Smooth muscle cell of the umbilical artery (primary cell): ENCODE measurements at places on chromosomes 4 and X. TPM values are rescaled to one million over a fixed set of nuclear protein-coding genes. Genes with fewer than 3 reads are reported as not detected.

The BANK1 gene
- under 0.01 and 0.14 TPM in 2 replicates for total RNA-seq

The GAGE2A gene
- total RNA-seq: not detected in 2 replicates

The GPR50 gene
- not detected in 2 replicates for total RNA-seq

The CRLF2 gene
- total RNA-seq: not detected in 2 replicates
